NCI-H2081 treated with DMSO at 0.1 percent for 48 hours (cell line): ENCODE measurements at places on chromosomes 6 and 20.

DNA sequence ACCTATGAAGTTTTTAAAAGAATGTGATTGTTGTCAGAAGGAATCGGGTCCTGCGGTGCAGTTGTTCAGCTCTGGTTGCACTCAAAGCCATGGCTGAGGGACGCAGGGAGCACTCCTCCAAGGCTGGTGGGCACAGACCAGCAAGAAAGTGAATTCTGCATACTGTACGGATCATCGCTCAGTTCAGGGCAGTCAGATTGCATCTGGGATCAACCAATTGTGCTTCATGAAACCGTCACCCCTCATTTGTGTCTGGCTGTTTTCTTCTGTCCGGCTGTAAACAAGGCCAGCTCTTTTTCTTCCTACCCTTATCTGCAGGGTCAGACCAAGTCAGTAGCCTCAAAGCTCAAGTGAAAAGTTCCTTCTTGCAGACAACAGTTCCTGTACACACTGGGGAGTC lies 478.3 kb downstream of the TFAP2A start:
- no peak for DNase-seq

DNA sequence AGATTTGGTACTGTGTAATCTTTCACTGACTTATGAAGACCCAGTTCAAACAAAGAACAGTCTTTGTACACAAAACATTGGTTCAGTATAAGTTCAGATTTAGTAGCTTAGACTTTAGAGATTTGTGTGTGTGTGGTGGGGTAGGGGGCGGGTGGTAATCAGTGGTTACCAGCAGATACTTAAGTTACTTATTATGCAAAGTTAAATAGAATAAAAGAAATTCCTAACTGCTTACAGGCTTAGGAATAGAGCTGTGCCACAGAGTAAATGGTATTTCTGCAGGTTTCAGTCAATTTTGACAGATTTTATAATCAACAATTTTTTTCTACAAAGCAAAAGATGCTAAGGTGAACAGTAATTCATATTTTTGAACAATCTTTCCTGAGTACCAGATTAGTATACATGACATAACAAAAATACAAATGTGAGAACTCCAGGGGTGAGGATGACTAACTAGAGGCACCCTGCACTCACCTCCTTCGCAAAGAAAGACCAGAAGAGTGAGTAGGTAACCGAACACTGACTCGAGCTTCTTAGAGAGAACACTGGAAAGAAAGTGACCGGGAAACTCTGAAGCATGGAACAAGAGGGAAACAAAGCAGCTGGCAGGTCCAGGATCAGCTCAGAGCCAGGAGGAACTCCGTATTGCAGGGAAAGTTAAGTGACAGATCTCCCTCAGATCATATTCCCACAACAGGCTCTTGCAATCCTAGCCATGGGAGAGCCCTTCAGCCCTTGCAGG lies 560.6 kb downstream of the COL12A1 start:
- no peak for DNase-seq

GRCh38 chr6:36594816-36595643 lies 868 bp downstream of the SRSF3 start:
- no peak for DNase-seq

GRCh38 chr20:53028337-53029007 lies 56.3 kb downstream of the TSHZ2 start:
- DNase-seq = no peak

DNA sequence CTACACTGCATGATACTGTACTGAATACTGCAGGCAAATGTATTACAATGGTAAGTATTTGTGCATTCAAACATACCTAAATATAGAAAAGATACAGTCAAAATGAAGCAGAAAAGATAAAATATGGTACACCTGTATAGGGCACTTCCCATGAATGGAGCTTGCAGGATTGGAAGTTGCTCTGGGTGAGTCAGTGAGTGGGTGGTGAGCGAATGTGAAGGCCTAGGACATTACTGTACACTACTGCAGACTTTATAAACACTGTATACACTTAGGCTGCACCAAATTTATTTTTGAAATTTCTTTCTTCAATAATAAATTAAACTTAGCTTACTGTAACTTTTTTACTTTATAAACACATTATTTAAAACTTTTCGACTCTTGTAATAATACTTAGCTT lies 213.1 kb downstream of the ATXN1 start:
- DNase-seq = no peak

GRCh38 chr6:26065952-26066380 lies 21.3 kb upstream of the HFE start:
- DNase-seq = peak; percentile 60

- no peak for DNase-seq
Measured at GRCh38 chr6:159002432-159003155, 2.6 kb upstream of the RSPH3 start.
